ENCODE measurements at places on chromosomes 6 and 20. TPM values are rescaled to one million over a fixed set of nuclear protein-coding genes. Genes with fewer than 3 reads are reported as not detected.

The CD40 gene
- 1.2 TPM for total RNA-seq

The PSMB9 gene
- total RNA-seq: 19.3 TPM

The APCDD1L gene
- 4.5 TPM for total RNA-seq

The CRISP2 gene
- not detected for total RNA-seq

The TNNC2 gene
- total RNA-seq: 1.4 TPM

The SNAI1 gene
- 4.6 TPM for total RNA-seq

The ULBP3 gene
- total RNA-seq: 21.7 TPM

The BTN1A1 gene
- total RNA-seq: not detected

The HLA-DMB gene
- total RNA-seq: not detected

The PRDM13 gene
- not detected for total RNA-seq

The TXLNB gene
- total RNA-seq: 1.1 TPM

The HRH3 gene
- not detected for total RNA-seq

The DZANK1 gene
- 1.2 TPM for total RNA-seq

The DNMT3B gene
- 2.0 TPM for total RNA-seq
